ENCODE measurements at places on chromosomes 12 and 14. TPM values are rescaled to one million over a fixed set of nuclear protein-coding genes. Genes with fewer than 3 reads are reported as not detected.

Gene GPD1
- 0.22 TPM for total RNA-seq

Gene PLEKHD1
- total RNA-seq = 0.02 TPM

Gene HOXC10
- total RNA-seq = 2.8 TPM

Gene DPPA3
- total RNA-seq = not detected

Gene SELPLG
- total RNA-seq = 0.99 TPM

Gene TAMALIN
- 0.82 TPM for total RNA-seq

Data from A549 treated with dexamethasone at 1 μM for 4 hours (cell line).